Hypothalamus (tissue), 51 donors: ENCODE measurements at places on chromosomes 7 and 10.

DNA sequence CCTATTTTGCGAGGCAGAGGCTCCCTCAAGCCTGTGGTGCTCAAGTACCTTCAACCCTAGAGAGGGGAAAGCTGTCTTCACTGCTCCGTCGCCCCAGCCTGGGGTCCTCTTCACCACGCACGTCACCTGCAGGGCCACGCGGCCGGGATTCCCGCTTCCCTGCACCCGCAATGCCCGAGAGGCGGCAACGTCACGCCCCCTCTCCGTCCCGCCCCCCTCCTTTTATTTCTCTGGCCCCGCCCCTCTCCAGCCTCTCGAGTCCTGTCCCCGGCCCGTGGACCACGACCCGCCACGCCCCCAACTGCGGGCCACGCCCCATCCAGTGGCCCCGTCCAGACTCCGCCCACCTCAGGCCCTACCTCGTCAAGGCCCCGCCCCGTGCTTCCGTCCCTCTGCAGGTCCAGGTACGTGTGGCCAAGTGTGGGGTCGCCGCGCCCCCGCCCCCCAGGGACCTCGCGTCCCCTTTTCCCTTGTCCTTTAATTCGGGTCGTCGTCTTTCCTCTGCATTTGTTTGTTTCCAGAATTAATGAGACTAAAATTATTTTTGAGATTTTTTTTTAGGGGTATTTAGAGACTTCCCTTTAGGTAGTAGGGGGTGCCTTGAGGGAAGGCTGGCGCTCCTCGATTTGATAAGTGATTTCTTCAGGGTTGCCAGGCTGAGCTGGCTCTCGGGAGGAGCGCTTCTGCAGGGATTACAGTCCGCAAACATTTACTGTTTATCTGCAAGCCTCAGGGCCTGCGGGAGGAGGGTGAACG lies 69.8 kb upstream of the BAIAP2L1 start:
- DNase-seq: no peak

DNA sequence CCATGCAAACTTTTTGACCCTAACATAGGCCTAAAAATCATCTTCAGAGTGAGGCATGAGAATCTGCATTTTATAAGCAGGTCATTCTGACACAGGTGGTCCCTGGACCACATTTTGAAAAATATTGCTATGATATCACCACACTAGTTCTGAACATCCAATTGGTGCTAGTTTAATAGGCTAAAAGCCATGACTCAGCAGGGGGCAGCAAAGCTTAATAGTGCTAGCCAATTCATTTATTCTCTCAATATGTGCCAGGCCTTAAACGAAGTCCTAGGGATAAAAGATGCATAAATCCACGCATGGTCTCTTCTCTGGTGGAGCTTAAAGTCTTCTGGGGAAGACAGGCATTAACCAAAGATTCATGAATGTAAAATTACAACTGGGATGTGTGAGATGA lies 10.2 kb upstream of the SLC25A28 start:
- no peak for DNase-seq

- no peak for DNase-seq
These were observed 80.0 kb downstream of the NRCAM start for GRCh38 chr7:108376206-108376605.

GRCh38 chr10:33556103-33556502 lies 221.6 kb upstream of the NRP1 start:
- DNase-seq: no peak

DNA sequence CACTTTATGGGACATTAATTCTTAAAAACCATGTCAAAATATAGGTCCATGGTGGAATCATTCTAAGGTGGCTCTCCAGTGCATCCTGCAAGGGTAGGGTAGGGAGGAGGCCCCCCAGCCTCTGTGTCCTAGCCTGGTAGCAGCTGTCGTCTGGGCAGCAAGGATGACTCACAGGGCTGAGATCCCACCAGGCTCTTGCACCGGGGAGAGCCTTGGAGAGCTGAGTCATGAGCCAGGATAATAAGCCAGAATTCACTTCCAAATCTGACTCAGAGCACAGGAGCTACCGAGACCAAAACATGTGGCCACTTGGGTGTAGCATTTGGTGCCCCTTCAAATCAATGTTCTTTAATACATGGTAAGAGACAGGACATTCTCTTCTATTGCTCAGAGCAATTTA lies 298.5 kb downstream of the NEBL start:
- DNase-seq: no peak
